ENCODE measurements at places on chromosomes 5 and 9.

GRCh38 chr5:133325864-133326263 is 274.1 kb downstream of the HSPA4 start:
- no peak for DNase-seq

DNA sequence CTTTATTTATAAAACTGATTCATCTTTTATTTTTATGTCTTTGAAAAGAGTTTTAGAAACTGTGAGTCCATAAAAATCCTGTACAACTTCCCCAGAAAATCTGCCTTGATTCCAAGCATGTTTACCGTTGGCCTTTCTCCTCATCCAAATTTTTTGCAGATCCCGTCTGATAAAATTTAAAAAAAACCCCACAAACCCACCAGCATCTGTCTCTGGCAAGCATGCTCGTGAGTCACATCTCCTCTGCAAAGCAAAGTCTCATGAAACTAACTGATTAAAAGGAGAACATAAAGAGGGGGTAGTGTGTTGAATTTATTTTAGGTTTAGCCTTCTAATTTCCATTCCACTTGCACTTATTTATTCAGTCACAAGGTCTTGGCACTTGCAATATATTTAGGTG is 109.4 kb downstream of the MAT2B start:
- no peak for DNase-seq

GRCh38 chr9:135187365-135187764 is 99.9 kb downstream of the OLFM1 start:
- DNase-seq, result no peak

- DNase-seq, result no peak
These were observed 16.9 kb downstream of the HMGXB3 start for GRCh38 chr5:150017226-150018005.

DNA sequence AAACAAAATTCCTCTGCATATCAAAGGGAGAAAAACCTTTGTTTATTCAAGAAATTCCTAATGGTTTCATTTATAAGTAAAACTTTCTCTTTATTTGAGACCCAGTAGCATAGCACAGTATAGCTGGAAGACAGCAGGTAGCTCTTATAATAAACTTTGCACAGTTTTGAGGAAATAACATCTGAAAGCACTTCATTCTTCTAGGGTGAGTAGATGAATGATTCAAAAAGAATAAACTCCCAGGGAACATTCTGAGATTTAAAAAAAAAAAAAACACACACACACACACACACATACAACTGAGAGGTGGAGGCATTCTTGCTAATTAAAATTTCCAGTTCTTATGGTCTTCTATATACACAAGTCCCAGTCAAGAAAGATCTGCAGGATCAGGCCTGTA is 197.3 kb downstream of the BNC2 start:
- DNase-seq, result no peak

DNA sequence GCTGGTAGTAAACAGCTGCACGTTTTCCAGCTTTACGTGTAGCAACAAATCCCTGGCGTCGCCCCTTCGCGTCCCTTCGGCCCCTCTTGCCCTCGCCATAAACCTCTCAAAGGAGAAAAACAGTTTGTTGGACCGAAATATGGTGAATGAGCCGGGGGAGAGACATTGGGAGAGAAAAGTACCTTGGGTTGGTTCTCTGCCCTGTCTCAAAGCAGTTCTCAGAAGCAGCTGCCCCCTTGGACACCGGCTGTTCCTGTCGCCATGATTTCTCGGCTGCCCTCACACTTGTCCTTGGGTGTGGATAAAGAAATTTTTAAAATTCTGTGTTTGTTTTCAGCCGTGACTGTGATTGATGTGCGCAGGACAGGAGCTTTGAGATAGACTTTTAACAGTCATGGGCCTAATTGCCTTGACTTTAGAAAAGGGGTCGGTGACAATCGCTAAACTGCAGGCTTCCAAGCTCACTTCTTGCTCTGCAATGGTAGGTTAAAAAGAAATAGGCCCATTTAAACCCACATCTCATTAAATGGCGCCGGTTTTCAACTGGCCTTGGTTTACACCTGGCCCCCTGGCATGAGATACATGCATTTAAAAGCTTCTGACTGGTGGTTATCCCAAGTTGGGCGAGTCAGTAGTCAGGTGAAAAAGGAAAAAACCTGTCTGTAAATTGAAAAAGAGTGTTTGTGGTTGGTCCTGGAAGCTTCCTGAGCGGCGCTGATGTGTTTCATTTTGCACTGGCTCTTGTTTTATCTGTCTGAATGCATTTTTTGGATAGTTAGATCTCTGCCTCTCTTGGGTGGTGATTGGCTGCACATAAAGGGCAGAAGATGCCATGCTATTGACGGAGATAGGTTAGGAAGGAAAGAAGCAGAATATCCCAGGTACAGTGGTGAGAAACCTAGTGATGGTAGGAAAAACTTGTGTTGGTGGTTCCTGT is 983 bp downstream of the RCL1 start:
- DNase-seq, result no peak

GRCh38 chr9:130286781-130287428 is 21.3 kb downstream of the HMCN2 start:
- no peak for DNase-seq

DNA sequence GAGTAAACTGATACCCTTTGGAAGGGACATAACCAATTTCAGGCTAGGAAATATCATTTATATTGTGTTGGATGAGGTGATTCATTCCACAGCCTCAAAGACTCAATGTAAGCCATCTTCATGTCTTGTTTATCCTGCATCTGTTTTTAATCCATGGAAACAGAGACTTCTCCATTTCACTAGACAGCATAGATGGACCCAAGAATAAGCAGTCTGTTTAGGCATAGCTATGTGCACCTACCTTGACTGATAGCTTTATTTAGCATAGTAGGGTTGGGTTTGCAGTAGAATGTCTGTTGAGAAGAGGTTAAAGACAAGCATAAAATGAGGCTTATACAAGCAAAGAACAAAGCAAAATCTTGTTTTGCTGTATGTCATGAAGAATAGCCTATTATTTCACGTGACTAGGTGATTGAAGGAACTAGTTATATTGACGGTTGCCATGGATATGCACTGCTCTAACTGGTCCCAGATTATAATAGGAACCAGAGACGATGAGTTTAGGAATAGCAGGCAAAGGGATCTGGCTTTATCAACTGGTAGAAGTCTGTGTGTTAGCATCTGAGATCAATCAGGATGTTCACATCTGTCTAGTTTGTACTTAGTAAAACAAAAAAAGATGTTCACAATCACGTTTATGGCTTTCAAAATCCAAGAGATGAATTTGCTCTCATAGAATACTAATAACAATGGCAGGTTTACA is 154.8 kb upstream of the KLF9 start:
- no peak for DNase-seq

DNA sequence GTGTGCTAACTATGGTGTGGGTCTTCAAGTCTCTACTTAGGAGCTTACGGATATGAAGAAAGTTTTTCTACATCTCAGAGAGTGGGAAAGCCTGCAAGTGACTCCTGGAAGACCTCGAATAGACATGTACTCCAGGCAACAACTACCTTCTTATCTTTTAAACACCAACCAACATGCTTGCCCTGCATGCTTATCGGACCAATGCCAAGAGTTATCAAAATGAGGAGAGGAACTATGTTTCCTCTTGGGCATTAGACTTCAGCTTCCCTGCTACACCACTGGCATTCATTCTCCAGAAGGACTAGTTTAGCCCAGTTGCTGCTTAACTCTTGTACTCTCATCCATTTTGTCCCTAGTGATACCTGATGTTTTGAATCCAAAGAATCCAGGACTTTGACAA is 74.7 kb upstream of the MAN2A1 start:
- no peak for DNase-seq

- DNase-seq, result no peak
These were observed 13.4 kb downstream of the COL23A1 start for GRCh38 chr5:178576591-178577351.

GRCh38 chr5:59171131-59171530 is 588.3 kb downstream of the RAB3C start:
- DNase-seq, result no peak

DNA sequence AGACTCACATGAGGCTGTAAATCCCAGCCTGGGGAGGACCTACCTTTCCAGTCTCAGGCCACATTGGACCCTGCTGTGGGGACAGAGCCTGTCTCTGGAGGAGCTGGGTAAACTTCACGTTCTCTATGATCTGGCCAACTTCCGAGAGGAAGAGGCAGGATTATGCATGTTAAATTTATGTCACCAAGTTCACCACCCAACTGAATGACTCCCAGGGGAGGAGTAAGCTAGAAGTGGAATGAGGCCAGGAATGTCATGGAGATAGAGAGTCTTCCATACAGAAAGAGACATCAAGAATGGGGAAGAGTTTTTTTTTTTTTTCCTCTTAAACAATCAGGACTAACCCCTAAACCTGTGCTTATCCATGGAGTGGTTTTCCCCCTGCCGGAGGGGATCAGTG is 90.3 kb upstream of the PALM2AKAP2 start:
- no peak for DNase-seq

GRCh38 chr5:143120460-143121134 is 282.9 kb downstream of the NR3C1 start:
- DNase-seq, result no peak

DNA sequence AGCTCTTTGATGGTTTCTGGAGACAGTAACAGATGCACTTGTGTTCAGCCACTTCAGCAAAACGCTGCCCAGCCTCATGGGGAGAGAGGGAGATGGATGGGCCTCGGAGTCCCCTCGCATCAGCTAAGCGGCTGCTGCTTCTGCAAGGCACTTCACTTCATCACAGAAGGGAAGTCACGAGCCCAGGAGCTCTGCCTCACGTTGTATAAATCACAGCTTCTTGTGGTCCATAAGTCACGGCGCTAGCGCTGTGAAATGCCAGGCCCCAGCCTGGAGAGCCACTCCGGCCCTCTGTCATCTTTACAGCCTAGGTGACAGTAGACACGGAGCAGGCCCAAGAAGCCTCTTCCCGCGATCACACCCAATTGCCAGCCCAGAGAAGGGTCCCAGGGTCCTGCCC is 23.4 kb downstream of the DBH start:
- DNase-seq, result no peak

GRCh38 chr9:100021931-100022330 is 76.9 kb downstream of the ERP44 start:
- no peak for DNase-seq

DNA sequence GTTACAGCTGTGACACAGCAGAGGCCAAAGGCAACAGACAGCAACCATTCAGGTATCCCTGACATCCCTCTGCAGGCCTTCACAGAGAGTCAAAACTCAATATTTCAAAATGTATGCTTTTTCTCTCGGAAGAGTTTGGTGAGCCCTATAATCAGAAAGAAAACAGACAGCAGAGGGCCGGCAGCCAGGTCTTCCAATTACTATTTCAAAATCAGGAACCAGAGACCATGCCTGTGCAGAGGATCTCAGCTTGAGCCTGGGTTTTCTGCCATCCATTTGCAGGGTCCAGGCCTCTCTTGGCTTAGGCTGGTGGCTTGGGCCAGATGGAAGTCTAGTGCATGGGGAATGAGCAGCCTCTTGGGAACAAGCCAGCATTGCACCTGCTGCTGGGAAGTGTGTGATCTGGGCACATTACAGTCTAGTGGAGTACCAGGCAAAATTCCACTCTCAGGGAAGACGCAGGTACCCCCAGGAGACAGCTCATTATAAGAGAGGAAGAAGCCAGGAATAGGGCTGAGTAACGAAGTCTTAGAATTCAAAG is 231.3 kb downstream of the ENC1 start:
- no peak for DNase-seq

DNA sequence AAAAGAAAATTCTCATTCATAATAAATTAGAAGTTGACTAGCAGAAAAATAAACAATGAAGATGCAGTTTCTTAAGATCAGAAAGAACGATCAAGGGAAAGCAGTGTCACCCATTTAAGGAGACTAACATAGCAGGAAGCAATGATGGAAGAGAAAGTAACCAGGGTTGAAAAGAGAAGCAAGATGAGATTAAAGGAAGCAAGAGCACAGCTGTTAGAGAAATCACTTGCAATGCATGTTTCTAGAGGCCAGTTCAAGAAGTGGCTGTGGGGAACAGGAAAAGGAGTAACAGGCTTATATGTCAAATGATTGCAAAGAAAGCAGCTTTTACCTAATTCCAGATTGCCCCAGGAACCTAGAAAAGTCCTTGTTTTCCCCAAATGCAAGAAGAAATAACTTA is 46.8 kb upstream of the SLC1A1 start:
- DNase-seq, result no peak

DNA sequence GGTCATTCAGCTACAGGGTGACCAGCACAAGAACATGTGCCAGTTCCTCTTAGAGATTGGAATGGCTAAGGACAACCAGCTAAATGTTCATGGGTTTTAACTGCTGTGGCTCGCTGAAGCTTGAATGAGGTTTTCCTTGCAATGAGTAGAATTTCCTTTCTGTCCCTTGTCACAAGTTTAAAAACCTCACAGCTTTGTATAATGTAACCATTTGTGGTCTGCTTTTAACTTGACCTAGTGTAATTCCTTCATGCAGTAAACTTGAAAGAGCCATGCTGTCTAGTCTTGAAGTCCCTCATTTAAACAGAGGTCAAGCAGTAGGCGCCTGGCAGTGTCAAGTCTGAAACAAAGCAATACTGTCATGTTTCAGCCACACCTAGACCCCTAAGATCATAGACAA is 181.3 kb upstream of the DMRT1 start:
- no peak for DNase-seq

DNA sequence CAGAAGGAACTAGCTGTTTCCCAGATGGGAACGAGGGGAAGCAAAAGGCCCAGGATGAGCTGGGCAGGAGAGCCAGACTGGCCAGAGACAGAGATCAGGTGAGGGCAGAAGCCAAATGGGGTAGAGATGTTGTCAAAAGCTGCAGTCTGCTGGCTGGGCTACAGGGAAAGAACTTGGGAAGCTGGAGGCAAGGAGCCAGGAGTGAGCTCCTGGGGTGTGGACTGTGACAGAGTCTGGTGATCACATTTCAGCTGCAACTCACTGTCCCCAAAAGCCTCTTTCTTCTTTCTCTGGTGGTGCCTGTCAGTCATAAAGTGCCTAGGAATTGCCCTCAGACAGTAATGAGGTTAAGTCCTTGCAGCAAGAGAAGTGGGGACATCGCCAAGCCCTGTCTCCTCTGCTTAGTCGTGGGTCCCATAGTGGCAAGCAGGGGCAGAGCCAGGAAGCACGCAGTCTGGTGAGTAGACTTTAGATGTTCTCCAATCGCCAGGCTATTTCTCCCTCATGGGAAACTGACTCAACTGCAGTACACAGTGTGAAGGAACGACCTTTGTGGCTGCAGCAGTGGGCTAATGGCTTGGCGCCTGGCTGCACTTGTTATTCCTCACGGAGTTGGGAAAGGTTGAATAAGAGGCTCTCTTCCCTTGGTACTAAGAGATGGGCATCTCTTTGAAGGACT is 2.5 kb upstream of the FSD1L start:
- DNase-seq, result no peak

DNA sequence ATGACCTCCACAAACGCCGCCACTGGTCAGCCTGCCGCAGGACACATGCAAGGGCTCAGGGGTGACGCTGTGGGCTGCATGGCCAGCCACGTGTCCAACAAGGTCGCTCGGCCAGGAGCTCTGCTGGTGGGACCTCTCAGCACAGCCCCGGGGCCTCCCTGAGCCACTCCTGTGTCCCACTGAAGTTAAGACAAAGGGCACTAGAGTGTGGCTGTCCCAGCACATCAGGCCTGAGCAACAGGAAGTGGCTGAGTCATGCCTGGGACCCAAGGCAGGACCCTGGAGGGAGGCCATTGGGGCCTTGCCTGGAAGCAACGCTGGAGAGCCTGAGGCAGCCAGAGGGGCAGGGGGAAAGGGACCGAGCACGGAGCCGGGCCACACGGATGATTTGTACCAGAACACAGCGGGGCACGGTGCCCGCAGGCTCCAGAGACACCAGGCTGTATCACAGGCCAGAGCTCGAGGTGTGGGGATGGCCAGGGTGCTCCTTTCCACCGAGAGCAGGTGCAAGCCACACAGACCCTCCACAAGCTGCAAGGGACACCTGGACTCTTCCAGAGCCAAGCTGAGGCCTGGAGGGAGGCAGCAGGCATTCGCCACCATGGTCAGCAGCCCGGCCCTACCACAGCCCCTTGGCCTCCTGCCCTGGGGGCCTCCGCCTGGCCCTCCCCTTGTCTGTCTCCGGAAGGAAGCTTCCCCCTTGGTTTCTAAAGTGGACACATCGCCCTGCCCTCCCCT is 6.5 kb upstream of the TMEM210 start:
- DNase-seq, result no peak
